Kidney epithelial cell (primary cell): ENCODE measurements at places on chromosomes 3 and 15. TPM values are rescaled to one million over a fixed set of nuclear protein-coding genes. Genes with fewer than 3 reads are reported as not detected.

DNA sequence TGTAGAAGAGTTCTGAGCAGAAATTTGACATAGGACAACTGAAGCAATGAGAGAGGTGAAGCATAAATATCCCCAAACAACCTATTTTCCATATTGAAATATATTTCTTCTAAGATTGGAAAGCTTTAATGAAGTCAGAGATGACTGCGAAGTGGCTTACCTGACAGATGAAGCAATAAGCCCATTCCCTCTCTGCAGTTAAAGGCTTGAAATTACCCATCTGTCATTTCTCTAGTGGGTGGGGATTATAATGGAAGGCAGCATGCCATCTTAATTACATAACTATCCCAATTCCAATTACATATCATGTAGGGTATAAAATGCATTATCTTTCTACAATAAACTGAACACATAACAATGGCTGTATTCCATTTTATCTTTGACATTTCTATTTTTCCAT lies 1070.5 kb downstream of the SI start:
- no peak for DNase-seq

DNA sequence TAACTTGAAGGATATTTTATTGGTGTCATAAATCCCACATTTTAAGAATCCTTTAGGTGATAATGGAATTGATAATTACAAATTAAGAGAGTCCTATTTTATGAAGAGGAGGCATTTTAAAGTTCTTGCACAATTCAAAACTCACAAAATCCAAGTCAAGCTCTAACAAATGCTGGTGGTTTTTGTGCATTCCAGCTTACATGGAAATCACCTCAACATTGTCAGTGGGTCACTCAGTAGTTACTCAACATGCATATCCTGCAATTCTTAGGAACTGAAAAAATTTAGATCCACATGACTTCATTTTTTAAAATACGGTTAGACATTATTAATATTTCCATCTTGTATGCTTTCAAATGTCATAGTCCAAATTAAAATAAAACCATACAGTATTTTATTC lies 487.2 kb downstream of the CNTN3 start:
- DNase-seq = no peak

- no peak for DNase-seq
Measured at GRCh38 chr3:161221806-161222600, 892 bp downstream of the NMD3 start.

GRCh38 chr15:90209591-90209990 lies 8.5 kb downstream of the SEMA4B start:
- no peak for DNase-seq

DNA sequence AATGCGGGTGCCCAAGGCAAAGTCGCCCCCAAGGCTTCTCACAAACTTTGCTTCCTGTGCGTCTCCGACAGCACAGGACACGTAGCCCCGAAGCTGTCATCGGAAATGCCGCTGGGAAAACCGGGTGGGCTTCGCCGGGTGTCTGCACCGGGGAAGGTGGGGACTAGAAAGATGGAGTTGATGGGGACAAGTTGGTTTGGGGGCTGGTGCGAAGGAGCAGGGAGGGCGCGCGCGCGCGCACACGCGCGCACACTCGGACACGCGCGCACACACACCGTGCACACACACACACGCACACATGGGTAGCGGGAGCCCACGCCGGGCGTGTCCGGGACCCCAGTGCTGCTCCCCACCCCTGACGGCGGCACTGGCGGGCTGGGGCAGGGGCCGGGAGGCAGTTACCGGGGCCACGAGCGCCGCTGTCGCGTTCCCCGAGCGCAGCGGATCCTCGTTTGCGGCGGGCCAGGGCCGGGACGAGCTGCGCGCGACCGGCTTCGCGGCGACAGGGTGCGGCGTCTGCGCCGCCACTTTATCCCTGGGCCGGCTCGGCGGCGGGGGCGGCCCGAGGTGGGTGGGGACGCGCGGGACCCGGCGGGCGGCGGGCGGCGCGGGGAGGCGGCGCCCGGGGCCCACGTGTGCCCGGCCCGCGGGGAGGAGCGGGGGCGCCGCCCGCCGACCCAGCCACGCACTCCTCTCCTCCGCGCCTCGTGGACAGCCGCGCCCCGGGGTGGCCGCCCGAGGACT lies 539 bp upstream of the MGLL start:
- no peak for DNase-seq

GRCh38 chr3:157149136-157149696 lies 10.7 kb downstream of the CCNL1 start:
- DNase-seq = no peak

- no peak for DNase-seq
Measured at GRCh38 chr15:76753771-76754170, 151.4 kb downstream of the SCAPER start.

- DNase-seq = no peak
Measured at GRCh38 chr3:150911771-150912170, 6.5 kb upstream of the MINDY4B start.

DNA sequence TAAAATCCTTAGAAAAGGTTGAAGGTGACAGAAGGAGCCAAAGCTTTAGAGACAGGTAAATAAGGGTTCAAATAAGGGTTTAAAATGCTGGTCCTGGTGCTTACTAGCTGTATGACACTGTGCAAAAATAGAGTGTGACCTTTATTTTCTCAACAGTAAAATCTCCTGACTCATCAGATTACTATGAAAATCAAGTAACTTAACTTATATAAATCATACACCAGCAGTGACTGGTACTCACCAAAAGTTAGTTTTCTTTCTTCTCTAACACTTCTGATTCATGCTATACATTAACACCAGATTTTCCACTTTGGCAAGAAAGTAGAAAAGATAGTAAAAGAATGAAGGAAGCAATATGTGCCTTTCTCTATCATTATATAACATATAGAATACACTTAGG lies 205.9 kb upstream of the GBE1 start:
- DNase-seq = no peak

- no peak for DNase-seq
Measured at GRCh38 chr15:31339558-31339895, 12.9 kb downstream of the KLF13 start.

- no peak for DNase-seq
Measured at GRCh38 chr15:86653344-86654197, 573.9 kb downstream of the AGBL1 start.

DNA sequence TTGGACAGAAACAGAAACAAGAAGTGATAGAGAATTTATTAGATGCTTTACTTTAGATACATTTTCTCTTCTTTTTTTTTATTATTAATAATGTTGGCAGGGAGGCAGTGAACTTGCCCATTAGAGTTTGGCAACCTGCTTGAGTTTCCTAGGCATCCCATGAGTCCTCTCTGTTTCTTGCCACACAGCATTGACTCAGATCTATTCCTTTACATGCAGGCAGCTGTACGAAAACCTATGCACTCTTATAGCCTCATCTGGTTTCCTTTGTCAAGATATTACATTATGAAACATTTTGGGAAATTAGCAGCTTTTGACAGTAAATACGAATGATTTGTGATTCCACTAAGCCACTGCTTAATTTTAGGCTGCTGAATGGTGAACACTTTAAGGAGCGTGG lies 23.3 kb downstream of the IL1RAP start:
- no peak for DNase-seq

GRCh38 chr3:137988982-137989381 lies 21.0 kb upstream of the CLDN18 start:
- no peak for DNase-seq

- DNase-seq = no peak
Measured at GRCh38 chr15:66115568-66116206, 137.9 kb downstream of the MEGF11 start.

GRCh38 chr3:186143250-186143649 lies 34.4 kb upstream of the ETV5 start:
- DNase-seq = no peak

- DNase-seq = no peak
Measured at GRCh38 chr3:17261627-17262369, 377.0 kb downstream of the PLCL2 start.

- no peak for DNase-seq
Measured at GRCh38 chr3:101292027-101292426, 28.3 kb downstream of the IMPG2 start.

DNA sequence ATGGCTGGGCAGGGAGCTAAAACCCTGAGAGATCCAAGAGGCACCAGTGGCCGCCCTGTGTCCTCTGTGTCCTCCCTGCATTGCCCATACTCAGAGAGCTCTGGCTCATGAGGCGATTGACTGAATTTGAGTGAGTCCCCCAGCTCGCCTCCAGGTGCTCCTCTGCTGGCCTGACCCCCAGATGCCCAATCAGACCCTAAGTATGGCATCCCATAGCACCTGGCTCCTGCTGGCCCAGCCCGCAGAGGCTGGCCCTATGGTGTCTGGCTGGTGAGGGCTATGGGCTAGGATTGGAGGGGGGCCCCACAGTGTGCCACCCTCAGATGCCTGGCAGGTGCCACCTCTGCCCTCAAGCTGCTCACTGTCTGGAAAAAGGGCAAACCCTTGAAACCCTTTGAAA lies 1.6 kb upstream of the TKT start:
- DNase-seq = no peak

DNA sequence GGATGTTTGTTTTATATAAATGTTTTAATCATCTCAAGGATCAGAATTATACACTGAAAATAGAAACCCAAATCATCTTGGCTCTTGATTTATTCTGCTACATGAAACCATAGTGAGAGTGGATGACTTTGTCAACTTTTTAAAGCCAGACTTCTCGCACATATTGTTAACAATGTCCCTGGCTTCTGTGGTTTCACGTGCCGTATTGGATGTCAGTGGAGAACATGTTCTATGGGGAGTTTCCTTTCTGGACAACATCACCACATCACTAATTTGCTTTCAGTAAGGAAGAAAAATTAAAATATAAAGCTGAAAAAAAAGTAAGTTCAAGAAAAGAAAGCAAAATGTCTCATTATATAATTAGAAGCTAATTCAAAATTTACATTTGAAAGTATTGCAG lies 297.1 kb upstream of the MME start:
- no peak for DNase-seq

GRCh38 chr3:55484801-55485791 lies 2.0 kb downstream of the WNT5A start:
- no peak for DNase-seq

DNA sequence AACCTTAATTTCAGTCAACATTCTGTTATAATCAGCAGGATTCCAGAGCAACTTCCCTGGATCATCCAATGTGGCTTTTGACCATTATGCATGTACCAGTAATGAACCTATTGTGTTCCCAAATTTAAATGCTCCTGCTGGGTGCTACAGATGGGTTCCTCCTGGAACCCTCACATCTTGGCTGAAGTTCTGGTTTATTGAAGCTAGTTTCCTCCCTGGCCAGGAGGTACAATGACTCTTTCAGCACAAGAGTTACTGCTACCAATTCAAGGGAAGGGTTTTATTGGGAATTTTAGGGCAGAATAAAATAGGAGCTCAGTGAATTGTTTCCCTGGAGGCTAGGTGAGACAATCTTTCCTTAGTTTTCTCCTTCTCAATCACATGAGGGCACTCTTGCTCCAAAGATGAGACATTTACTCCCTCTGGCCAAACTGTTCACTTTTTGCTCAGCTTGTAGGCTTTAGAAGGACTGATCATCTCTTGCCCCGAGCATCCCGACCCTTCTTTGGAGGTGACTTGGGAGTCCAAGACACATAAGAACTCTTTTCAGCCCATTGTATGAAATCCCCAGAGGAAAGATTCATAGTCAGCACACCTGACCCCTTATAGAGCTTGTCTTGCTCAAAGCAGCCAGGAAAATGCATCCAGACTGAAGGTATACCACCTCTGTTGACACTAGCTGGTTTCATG lies 8.8 kb upstream of the NPHP3 start:
- DNase-seq = no peak

The CACNA2D2 gene
- 0.21 and 0.55 TPM in 2 replicates for total RNA-seq

The GPX1 gene
- total RNA-seq = 422 and 502 TPM in 2 replicates

The FES gene
- total RNA-seq = 15.1 and 15.6 TPM in 2 replicates

The RIOX2 gene
- 21.5 and 22.0 TPM in 2 replicates for total RNA-seq

The HHATL gene
- not detected in 2 replicates for total RNA-seq

The TMEM266 gene
- total RNA-seq = 0.21 and 0.27 TPM in 2 replicates

The GREM1 gene
- 62.0 and 68.4 TPM in 2 replicates for total RNA-seq

The ATP13A5 gene
- total RNA-seq = not detected in 2 replicates
